ENCODE measurements at places on chromosomes 2 and 18. TPM values are rescaled to one million over a fixed set of nuclear protein-coding genes. Genes with fewer than 3 reads are reported as not detected.

Gene GLI2
- total RNA-seq, result 5.1 TPM

Gene POTEC
- not detected for total RNA-seq

DNA sequence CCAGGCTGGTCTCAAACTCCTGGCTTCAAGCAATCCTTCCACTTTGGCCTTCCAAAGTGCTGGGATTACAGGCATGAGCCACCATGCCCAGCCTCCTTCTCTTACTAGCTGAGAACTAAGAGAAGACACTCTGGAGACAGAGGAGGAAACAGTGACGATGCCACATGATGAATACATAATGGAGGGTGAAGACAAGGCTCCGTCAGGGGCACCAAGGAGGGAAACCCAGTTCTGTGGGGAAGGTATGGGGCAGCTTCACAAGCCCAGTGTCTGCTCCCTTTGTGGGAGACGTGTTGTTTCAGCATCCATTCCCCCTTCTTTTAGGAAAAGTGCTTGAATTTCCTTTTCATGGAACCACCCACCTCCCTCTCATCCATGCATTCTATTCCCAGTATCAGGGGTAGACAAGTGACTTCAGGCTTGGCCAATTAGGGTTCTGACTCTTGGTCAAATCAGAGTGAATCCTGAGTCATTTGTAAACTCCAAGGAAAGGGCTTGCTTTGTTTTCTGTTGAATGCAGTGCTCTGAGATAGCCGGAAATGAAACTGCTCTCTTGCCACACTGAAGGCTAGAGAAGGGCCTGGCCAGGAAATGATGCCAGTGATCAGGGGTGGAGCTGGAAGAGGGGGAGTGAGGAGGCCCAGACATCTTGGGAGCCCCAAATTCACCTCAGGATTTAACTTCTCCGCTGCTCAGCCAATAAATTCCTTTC, 23.7 kb downstream of the TMEM127 start:
- peak overlapping the region; percentile 81 for H3K27ac ChIP-seq
- H3K27me3 ChIP-seq, result no peaks in the 10 kb centered on the region
- DNase-seq, result peak; percentile 86

DNA sequence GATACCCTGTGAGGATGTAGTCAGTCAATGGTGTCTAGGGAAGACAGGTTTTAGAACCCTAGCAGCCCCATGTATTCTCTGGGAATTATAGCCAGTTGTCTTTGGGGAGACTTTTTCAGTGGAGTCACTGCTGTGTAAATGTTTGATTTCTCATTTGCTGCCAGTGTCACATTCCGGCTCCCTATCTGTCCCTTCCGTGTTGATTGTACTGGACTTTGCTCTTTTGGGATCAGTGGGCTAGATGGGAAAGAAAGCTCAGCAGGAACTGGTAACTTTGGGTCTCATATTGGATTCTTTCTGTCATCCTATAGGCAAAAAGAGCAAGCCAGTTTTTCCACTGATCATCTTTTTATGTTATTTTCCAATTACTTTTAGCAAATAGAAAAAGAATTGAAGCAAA, 70.1 kb downstream of the GTF3C3 start:
- no peak overlapping the region for H3K4me3 ChIP-seq
- H3K27ac ChIP-seq, result no peak overlapping the region
- DNase-seq, result no peak

DNA sequence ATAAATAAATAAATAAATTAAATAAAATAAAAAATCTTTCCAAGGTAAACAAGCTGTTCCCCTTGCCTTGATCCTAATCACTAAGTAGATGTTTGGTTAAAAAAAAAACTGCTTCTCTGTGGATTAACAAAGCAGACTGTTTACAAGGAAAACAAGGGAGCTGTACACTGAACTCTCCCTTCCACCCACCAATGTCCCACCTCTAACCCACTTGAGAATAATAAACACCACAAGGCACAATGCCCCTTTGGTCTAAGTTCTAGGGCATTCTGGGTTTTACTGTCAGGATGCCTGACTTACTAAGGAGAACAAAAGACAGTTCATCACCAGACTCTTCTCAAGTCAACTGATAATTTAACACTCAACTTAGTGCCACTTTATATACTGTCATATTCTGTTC, 83.5 kb downstream of the NCKAP1 start:
- H3K4me3 ChIP-seq, result no peak overlapping the region
- peaks cover 77% of the 10 kb centered on the region for H3K36me3 ChIP-seq
- H3K27ac ChIP-seq, result no peak overlapping the region
- no peak for DNase-seq

- DNase-seq, result peak; percentile 48
- H3K36me3 ChIP-seq, result peaks cover 28% of the 10 kb centered on the region
- peaks cover 38% of the 10 kb centered on the region for H3K4me1 ChIP-seq
- no peaks in the 10 kb centered on the region for H3K27me3 ChIP-seq
Measured at GRCh38 chr2:113965644-113966043, 75.8 kb downstream of the ACTR3 start.

DNA sequence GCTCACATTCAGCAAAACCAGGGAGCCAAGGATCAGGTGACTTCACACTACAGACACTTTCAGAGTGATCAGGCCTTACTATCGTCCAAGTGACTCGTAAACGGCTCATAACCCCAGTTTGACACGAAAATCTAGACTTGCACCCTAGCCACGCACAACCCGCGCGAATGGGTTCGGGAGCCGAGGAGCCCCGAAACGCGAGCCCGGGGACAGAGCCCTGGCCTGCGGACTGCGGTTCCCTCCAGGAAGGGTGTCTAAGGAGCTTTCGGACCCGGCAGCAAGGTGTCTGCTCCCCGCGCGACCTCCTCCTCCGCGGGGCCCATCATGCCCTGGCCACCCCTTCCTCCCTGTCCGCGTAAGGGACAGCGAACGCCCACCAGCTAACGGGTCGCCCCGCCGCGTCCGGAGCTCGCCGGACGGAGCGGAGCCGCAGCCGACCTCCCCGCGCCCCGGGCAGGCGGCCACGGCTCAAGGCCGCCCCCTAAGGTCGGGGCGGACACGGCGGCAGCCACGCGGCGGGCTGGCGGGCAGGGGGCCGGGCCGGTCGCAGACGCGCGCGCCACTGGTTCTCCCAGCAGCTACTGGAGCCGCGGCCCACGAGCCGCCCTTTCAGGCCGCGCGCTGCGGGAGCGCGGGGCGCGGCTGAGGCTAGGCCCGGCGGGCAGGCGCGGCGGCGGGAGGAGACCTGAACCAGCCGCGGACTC, 575 bp downstream of the ATL2 start:
- H3K4me1 ChIP-seq, result peaks cover 8% of the 10 kb centered on the region
- H3K27me3 ChIP-seq, result no peaks in the 10 kb centered on the region
- H3K4me3 ChIP-seq, result peak overlapping the region; percentile 81
- no peaks in the 10 kb centered on the region for H3K36me3 ChIP-seq
- DNase-seq, result peak; percentile 88
- H3K27ac ChIP-seq, result peak overlapping the region; percentile 96

DNA sequence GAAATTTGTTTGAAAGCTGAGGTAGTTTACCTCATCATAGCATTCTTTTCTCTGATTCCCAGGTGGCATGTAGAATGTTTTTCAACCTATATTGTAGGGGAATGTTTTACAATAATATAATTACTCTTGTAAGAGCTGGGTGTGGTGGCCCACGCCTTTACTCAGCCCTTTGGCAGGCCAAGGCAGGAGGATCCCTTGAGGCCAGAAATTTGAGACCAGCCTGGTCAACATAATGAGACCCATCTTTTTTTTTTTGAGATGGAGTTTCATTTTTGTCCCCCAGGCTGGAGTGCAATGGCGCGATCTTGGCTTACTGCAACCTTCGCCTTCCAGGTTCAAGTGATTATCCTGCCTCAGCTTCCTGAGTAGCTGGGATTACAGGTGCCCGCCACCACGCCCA, 3.6 kb downstream of the USP39 start:
- H3K4me1 ChIP-seq, result peaks cover 18% of the 10 kb centered on the region
- peaks cover 44% of the 10 kb centered on the region for H3K36me3 ChIP-seq
- H3K27me3 ChIP-seq, result no peaks in the 10 kb centered on the region
- H3K27ac ChIP-seq, result no peak overlapping the region
